ENCODE measurements at places on chromosomes 3 and 15. TPM values are rescaled to one million over a fixed set of nuclear protein-coding genes. Genes with fewer than 3 reads are reported as not detected.

DNA sequence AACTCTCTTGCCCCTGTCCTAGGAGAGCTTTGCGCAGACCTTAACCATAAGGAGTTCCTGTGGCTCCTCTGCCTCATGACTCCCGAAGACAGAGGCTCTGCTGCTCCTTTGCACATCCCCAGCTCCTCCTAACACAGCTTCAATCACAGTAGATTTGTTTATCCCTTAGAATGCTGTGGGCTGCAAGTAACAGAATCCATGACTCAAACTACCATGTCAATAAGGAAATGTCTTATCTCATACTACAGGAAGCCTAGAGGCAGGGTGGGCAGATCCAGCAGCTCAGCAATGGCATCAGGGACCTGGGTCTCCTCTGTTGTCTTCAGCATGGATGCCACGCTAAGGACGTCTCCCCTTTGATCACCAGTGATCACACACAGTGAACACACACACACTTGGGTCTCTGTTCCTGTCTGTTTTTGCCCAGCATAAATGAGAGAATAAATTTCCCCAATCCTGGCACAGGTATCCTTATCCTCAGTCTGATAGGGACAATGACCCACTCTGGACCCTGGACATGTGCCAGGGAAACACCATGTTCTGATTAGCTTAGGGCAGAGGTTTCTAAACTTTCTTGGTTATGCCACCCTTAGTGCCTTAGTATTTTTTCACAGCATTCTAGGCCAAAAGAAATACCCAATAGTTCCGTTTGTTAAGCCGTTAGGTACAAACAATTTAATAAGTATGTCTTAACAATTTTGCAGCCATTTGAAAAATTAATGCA is 46.1 kb upstream of the MRPS22 start:
- no peak for DNase-seq

DNA sequence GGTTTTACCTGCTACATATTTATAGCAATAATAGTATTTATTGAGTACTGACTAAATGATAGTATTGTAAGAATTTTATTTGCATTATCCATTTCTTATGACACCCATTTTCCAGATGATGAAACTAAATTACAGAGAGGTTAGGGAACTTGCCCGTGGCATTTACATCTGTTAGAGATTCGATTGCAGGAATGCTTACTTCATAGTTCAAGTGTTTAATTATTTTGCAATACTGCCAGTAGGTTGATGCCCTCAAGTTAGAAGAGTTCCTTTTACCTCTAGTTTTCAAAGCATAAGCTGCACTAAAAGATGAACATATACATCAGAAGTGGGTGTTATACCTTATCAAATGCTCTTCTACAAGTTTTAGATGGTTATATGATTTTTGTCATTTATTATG is 362.8 kb upstream of the RGMA start:
- DNase-seq: no peak

DNA sequence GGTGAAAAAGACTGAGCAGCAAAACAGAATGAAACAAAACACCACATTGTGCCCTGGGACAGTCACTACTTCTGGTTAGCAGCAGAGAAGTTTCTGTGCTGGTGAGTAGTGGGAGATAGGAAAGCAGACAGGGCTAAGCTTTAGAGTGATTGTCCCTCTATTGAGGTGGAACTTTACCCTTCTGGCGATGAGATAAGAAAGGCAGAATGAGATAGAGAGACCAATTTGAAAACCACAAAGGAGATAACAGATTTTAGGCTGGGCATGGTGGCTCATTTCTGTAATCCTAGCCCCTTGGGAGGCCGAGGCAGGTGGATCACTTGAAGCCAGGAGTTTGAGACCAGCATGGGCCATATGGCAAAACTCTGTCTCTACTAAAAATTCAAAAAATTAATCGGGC is 208.5 kb downstream of the TBL1XR1 start:
- no peak for DNase-seq

NANOGP8 gene
- not detected for total RNA-seq

BOC gene
- not detected for total RNA-seq

DNA sequence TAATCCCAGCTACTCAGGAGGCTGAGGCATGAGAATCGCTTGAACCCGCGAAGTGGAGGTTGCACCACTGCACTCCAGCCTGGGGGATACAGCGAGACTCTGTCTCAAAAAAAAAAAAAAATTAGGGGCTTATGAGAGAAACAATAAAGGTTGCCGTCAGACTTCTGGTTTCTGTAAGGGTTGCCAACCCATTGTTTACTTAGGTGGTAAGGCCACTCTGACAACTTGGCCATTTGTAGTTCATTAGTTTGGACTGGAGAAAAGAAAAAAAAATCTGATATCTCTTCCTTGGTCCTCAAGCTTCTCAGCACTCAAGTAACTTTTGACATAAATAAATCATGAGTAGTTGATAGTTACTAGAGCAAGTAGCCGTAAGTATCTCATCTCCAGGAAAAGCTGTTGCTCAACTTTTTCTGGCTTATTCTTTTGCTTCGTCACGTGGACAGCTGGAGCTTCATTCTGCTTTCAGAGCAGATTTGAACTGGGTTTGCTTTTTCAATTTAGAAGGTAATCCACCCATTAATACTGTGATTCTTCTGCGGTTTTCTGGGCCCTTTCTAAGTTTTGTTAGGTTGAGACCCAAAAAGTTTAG is 9.4 kb downstream of the SNX1 start:
- no peak for DNase-seq

Data from activated CD4-positive, alpha-beta memory T cell treated with anti-CD3 and anti-CD28 coated beads for 36 hours (primary cell).